ENCODE measurements at places on chromosomes 16 and 17.

DNA sequence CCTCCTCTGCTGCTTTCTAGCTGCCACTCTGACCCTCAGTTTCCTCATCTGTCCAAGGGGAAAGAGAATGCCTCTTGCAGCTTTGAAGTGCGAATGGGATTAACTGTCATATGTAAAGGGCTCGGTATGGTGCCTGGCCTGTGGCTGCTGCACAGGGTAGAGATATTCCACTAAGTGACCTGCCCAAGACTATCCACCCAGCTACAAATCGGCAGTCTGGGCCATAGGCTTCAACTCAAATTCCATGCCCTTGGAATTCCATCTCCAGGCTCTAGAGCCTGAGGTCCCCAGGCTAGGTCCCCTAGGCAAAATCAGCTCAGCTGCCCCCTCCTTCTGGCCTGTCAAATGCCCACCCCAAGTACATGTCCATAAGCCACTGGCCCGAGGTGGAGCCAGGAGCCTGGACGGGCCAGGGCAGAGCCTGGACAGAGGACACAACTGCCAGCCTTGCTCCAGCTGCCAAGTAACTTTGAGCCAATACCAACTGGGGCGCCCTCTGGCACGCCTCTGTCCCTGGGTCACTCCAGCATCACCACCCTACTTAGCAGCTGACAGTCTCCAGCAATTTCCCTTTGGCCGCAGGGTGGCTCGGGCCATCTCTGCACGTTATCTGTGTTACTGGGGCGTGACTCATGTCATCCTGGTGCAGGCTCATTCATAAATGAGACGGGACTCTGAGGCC is 57.2 kb downstream of the SDK2 start:
- peak; percentile 64 for DNase-seq

- DNase-seq: peak; percentile 35
Measured at GRCh38 chr16:75203667-75204409, 3.1 kb downstream of the CTRB2 start.

- no peak for DNase-seq
Measured at GRCh38 chr17:67879662-67880061, 54.4 kb downstream of the BPTF start.

DNA sequence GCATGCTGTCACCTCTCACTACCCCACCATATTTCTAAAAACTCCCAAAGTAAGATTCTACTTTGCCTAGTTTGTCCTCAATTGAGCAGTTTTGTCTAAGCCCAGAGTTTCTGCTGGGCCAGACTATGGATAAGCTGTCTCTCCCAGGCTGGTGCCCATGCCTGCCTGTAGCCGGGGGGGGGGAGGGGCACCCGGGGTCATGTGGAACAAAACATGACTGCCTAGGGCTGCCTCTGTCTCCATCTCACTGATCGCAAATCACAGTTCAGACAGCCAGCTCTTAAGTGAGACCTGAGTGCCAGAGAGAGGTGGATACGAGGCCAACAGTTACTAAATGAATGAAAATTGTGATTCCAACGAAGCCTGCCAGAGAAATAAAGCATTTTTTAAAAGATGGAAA is 78.8 kb upstream of the RPRML start:
- no peak for DNase-seq

GRCh38 chr16:70612931-70613330 is 33.4 kb upstream of the IL34 start:
- no peak for DNase-seq

GRCh38 chr16:83887080-83887479 is 11.8 kb upstream of the MLYCD start:
- DNase-seq: no peak

DNA sequence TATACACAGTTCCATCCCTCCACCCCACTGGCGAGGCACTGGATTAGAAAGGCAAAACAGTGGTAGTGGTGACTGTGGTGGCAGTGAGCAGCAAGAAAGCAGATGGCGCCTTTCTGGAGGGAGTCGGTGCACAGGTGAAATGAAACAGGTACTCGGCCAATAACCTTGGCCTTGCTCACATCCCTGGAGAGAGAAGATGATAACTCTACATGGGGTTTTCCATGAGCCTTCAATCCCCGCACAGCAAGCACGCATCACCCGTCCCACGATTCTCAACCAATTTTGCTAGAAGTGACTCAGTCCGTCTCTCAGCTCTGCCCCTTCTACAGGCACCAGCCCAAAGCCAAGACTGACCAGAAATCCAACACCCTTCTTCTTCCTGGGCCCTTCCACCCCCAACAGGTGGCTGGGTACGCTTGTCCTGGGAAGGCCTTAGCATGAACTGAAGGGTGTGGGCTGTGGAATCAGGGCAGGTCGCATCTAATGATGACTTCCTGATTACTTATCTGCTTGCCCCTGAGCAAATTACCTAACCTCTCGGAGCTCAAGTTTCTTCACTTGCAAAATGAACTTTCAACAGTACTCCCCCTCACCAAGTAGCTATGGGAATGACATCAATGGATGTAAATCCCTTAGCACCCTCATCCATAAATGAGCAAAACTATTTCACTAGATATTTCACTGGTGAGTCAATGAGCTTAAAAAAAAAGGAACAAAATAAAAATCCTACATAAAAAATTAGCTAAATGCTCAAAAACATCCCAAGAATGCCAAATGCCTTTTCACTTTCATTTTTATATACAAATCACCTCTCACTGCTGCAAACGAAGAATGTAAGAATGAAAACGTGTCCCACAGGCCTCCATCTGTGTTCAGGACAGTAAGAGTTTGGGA is 18.0 kb downstream of the XPO6 start:
- no peak for DNase-seq

- no peak for DNase-seq
Measured at GRCh38 chr17:47622180-47622549, 27.6 kb upstream of the KPNB1 start.

DNA sequence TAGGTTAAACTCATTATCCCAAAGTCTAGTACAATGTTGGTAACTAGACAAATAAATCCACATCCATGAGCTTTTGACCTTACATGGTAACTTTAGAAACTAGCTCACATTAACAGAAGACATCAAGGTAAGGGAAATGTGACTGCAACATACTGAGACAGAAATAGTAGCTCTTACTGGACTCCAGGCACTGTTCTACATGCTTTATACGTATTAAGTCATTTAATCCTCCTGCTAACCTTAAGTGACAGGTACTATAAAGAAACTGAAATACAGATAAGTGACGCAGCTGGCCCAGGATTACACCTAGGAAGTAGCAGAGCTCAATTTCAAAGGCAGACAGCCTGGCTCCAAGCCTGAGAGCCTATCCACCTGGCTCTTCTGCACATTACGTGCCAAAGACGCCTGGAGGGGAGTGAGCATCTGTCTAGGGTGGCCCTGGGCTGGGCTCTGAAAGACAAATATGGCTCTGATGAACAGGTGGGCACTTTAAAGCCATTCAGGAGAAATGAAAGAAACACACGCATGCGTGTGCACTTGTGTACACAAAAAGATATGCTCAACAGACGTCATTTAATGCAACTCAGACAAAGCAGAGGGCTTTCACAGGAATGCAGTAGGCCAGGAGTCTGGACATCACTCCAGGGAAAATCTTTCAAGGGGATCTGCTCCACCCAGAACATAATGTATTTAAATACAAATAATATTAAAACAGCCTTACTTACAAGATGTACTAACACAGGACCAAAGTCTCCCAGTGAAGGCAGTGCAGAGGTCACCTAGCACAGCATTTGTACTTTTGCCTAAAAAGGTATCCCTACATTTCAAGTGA is 4.4 kb downstream of the ZC3H7A start:
- no peak for DNase-seq

DNA sequence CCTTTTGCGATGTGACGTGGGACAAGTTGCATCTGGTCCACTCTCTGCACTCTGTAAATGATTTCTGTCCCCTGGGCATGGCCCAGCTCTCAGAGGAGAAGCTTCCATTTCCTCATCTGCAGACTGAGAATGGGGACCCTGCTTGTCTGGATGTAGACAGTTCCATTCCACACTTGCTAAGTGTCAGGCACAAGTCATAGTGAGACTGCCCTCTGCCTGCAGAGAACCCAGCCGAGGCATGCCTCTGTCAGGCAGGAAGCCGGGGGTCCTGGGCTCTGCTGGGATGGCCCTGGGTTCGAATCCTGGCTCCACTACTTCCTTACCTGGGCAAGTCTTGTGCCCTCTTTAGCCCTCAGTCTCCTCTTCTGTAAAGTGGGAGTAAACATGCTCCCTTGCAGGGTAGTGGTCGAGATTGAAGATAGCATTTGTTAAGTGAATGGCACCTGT is 4.1 kb downstream of the MAP2K3 start:
- DNase-seq: no peak

GRCh38 chr17:73155410-73156165 is 9.2 kb upstream of the SSTR2 start:
- no peak for DNase-seq

DNA sequence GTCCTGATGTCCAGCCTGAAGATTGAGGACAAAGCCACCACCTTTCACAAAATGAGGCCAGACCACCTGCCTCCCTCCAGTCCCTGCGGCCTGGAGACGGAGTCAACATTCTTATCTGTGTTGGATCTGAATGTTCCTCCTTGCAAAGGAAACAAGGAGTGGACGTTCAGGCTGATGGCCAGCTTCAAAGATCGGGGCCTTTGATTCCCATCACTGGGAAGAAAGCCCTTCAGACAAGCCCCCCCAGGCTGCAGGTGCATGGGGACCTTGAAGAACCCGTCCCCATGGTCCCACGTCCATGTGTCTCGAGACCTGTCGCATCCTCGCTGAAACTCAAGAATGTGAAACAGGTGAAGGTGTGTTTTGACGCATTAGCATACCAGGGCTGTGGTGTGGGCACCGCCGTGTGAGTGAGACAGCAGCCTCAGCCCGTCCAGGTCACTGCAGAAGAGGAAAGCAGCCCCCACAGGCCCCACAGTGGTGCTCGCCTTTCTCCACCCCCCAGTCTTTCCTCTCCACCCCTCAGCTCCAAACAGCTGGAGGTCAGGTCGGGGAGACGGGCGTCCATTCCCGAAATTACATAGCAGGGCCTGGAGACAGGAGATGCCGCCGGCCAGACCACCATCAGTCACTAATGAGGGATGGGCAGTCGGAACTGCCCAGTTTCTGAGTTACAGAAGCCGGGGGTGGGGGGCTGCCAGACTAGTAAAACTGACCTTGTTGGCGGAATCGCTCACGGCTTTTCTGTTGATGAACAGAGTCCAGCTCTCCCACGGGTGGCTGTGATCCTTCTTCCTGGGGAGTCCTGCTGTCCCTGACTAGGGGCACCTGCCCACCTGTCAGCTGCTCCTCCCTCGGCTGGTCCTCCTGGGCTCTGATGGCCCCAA is 877 bp upstream of the CSNK1D start:
- peak; percentile 37 for DNase-seq

GRCh38 chr16:58025351-58026138 is at the start of gene MMP15:
Gene MMP15 (plus strand): TSS chr16:58025754. CDS start chr16:58026351, 597 bp downstream.
- DNase-seq: peak; percentile 87

DNA sequence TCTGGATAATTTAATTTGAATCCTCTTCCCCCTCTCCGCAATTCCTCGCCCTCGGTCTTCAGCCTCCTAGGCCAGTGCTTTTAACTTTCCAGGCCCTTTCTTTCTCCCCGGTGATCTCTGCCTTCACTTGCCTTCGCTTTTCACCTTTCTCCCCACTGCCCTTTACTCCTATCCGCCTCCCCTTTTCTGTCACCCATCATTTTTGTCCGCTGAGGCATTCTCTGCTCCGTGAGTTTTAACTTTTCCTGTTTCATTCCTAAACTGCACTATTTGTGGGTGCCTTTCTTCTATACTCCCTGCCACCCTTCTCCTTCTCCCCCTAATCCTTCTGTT is 729 bp downstream of the LONP2 start:
- no peak for DNase-seq

- DNase-seq: no peak
Measured at GRCh38 chr16:31177136-31177535, 2.8 kb upstream of the FUS start.

DNA sequence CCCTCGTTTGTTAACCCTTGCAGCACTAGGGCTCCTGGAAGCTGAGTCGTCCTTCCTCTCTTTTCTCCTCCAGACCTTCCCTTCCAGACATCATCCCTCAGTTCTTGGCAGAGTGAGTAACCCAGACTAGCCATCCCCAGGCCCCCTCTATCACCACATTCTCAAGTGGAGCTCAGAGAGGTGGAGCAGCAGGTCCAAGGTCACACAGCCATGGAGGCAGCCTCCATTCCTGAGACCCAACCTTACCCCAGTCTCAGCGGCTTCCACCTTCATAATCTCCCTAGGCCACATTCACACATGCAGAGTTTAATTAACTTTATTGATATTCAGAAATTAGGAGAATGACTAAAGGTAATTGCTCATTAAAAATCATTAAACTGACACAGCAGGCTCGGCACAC is 3.0 kb downstream of the SEZ6 start:
- no peak for DNase-seq

DNA sequence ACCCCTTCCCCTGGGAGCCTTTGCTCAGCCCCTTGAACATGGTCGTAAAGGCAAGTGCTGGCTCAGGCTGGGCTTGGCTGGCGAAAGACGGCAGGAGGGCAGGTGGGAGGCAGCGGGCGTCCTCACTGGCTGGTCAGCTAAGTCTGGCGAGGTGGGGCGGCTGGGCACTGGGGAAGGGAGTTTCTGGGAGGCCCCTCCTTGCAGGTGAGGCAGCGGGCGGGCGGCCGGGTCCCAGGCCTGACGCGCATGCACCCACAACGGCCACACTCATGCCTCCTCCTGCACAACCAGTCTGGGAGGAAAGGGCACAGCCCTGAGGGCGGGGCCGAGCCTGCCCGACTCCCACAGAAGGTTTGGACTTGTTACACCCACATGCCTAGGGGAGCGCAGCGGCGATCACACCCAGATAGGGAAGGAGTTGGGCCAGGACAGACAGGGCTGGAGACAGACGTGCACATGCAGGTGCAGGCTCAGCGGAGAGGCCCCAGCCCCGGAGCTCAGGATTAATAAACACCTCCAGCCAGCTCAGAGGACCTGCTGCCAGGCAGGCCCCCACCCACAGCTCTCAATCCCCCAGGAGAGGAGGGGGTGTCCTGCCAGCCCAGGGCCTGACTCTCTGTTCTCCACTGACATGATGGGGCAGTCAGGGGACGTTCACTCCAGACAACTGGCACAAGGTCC is at the start of gene EVPL:
EVPL (minus strand) TSS at position 148 of the 681 bp plus-strand sequence; CDS start at position 40, 108 bp downstream.
- no peak for DNase-seq

- no peak for DNase-seq
Measured at GRCh38 chr17:7222972-7223292, 3.2 kb downstream of the ACADVL start.

DNA sequence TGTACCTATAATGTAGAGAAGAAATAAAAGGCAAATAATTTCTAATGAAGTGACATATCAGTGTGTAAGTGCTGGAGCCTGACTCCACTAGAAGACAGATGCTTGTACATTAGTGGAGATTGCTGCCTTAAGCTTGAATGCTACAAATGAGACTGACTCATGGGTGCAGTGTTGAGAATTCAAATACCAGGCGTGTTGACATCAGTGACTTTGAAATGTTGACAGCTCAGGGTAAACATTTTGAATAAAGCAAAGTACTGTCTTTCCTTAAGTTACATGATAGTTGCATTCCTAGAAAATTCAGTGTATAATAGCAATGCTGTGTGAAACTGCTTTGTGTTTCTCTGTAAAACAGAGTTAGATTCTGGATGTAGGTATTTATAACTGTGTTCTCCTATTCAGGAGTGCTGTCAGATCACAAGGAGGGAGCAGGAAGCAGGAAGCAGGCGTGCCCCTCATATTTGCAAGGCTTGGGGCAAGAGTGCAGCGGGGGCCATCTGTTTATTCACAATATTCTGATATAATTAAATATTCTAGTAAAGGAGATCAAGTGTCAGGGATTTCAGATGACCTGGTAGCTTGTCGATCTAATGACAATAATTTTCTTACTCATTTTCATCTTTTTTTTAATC is 119.0 kb downstream of the SPECC1 start:
- no peak for DNase-seq

Data from Right ventricle myocardium inferior (tissue), 1 donor.